ENCODE measurements at places on chromosomes 5 and 9. TPM values are rescaled to one million over a fixed set of nuclear protein-coding genes. Genes with fewer than 3 reads are reported as not detected.

The IFNK gene
- 0.43 TPM for total RNA-seq

The BOD1 gene
- total RNA-seq: 98.7 TPM

The REEP5 gene
- total RNA-seq: 36.6 TPM

The APBB3 gene
- total RNA-seq: 70.6 TPM

The CYSRT1 gene
- total RNA-seq: 0.92 TPM

The CBY3 gene
- total RNA-seq: 1.8 TPM

DNA sequence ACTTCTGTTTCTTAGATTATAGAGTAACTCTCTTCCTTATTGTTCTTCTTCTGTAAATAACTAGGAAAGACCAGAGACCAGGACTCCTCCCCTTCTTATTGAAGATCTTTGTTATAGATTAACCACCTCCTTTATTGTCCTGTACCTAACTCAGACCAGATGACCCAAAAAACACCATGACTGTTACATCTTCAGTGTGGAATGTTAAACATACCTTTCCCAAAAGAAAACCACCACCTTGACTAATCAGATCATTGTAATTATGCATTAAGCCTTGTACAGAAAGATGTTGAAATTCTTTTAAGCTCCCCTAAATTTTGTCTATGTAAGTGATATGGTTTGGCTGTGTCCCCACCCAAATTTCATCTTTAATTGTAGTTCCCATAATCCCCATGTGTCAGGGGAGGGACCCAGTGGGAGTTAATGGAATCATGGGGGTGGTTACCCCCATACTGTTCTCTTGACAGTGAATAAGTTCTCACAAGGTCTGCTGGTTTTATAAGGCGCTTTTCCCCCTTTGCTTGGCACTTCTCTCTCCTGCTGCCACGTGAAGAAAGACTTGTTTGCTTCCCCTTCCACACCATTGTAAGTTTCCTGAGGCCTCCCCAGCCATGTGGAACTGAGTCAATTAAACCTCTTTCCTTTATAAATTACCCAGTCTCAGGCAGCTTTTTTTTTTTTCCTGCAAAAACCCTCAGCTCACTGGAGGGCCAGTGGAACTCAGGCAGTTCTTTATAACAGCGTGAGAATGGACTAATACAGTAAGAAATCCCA, 26.3 kb downstream of the ARSB start:
- no peak for ATAC-seq

DNA sequence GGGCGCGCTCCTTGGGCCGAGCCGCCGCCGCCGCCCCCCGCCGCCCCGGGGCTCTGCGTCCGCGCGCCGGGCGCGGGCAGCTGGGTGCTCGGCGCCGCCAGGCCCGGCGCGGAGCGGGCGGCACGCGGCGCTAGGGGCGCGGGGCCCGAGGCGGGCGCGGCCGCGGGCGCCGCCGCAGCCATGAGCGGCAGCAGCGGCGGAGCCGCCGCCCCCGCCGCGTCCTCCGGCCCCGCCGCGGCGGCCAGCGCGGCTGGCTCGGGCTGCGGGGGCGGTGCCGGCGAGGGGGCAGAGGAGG, 351 bp downstream of the TRIO start:
- ATAC-seq: no peak

DNA sequence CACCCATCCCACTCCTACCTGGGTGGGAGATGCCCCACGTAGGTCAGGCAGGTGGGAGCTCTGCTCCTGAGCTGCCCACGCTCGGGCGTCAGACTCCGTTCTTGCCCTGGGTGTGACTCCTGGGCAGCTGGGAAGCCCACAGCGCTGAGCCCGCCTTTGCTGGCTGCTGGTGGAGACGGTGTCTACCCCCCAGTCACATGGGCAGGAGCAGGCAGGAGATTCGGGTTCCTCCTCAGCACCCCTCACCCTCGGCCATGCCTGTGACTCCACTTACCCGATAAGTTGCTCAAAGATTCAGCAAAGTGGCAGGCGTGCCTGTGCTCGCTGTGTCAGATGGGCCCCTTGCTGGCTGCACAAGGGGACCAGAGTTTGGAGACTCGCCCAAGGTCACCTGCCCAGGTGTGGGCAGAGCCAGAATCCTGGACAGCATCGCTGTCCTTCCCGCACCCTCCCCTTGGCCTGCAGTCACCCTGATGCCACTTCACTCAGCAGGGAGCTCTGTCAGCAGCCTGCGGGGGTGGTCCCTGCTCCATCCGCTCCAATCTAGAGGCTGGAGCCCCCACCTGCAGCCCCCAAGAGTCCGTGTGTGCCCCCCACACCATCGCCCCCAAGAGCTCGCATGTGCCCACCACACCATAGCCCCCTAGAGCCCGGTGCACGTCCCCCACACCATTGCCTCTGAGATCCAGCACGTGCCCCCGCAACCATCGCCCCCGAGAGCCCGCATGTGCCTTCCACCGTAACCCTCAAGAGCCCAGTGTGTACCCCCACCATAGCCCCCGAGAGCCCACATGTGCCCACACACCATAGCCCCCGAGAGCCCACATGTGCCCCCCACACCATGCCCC, 4.2 kb downstream of the LCN1 start:
- ATAC-seq: no peak

DNA sequence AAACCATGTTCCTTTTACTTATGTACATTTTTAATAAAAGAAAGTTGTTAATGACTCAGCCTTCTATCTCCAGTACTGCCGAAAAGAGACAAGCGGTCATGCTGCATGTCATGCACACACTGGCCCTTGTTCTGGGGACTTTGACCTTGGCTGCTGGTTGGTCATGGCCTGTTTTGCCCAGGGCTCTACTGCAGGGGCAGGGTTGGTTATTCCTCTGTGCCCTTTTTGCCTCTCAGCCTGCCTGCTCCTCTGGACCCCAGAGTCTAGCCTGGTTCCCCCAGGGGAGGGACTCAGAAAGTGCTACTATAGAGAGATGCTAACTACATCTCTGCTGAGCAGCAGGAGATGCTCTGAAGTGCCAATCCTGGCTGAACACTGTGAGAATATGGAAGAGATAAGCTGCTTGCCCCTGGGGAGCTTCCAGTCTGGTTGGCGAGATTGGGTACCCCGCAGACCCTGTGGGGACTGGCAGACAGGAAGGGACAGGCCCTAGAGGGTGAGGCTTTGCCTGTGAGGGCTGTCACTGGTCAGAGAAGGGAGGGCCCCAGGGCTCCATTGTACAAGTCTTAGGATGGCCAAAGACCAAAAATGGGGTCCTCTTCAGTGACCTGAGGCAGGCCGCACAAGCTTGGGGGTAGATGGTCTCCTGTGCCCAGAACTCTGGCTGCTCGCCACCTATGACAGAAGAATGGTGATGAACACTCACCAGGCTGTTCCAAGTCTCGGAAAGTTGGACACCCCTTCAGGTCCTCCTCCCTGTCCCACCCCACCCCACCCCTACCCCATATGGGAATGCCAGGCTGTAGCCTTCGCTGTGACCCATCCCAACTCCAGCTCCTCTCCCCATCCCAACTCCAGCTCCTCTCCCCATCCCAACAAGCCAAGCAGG, 14.3 kb downstream of the IRF1 start:
- ATAC-seq: no peak

DNA sequence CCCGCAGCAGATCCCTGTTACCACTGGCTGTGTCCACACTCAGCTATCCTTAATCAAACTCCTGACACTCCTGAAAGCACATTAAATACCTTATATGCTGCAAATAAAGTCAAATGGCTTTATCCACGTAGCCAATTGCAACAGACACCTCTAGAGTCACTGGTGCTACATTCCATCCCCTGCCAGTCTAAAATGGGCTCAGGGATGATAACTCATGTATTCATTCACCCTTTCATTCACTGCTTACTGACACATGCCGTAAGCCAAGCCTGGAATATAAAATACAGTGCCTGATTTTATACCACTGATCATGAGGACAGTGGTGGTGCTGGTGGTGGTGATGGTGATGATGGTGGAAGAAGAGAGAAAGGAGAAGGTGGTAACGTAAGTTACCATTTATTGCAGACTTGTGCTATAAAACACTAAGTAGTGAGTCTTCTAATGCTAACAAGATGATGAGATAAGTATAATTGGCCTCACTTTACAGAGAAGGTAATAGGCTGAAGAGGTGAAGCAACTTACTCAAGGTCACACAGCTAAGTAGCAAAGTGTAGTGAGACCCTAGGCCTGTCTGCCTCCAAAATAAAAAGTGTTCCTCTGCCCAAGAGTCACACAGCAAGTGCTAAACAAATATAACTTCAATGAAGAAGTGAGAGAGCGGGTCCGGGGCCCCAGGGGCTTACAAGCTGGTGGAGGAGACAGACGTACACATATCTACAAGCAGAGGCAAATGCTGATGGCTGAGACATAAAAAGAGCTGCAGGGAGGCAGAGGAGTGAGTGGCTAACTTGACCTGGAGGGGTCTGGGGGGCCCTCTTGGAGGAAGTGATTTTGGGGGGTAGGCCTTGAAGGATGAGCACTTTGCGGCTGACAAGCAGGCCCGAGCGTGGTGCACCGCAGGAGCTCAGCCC, 1.2 kb downstream of the TTLL11 start:
- no peak for ATAC-seq

DNA sequence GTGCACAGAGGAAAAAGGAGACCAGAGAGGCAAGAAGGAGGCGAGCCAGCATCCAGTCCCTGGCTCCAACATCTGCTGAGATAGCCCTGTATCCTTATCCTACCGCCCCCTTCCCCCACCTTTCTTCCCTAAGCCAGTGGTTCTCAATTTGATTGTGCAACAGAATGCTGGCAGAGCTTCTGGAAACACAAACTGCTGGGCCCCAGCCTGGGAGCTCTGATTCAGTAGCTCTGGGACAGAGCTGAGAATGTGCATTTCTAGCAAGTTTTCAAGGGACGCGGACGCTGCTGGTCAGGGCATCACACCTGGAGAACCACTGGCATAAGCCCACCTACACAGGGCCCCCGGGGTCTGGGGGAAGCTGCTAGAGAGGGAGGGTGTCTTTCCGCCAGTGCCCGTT, 21.1 kb downstream of the AK8 start:
- ATAC-seq: no peak

- ATAC-seq: no peak
These were observed 87.7 kb upstream of the LRRTM2 start for GRCh38 chr5:138962614-138963370.

GRCh38 chr5:57642698-57643097, 160.1 kb upstream of the ACTBL2 start:
- ATAC-seq: no peak

GRCh38 chr5:163645421-163646416, 140.3 kb downstream of the MAT2B start:
- ATAC-seq: peak; percentile 39

- peak; percentile 24 for ATAC-seq
These were observed 54.0 kb upstream of the LARP1 start for GRCh38 chr5:154701181-154701580.

DNA sequence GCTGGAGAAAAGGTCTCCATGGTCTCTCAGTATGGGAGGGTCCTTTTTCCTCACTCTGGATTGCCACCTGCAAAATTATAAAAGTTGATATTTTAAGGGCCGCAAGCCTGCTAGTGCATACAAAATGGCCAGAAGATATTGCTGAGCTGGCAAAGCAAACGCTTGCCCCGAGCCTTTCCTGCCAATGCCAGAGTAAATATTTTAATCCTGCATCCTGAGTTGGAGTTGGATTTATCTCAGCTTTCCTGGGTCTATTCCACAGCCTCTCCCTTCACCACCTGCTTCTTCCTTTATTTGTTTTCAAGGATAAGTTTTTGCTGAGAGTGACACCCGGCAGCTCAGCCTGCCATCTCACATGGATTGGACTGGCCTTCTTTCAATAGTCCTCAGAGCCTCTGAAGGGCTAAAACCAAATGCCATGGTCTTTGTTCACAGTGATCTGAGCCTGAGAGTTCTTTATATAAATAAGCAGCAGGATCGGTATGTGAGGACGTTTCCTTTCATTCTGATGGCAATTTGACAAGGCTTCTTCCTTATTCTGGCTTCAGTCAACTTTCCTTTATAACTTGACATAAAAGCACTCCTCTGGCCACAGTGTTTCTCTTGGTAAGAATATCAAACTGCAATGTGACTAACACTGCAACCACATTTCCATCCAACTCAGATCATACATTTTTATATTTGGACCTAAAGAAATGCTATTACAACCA, 170.1 kb downstream of the ADAMTS12 start:
- ATAC-seq: no peak

GRCh38 chr5:14726066-14726838, 61.7 kb downstream of the OTULIN start:
- ATAC-seq: no peak

DNA sequence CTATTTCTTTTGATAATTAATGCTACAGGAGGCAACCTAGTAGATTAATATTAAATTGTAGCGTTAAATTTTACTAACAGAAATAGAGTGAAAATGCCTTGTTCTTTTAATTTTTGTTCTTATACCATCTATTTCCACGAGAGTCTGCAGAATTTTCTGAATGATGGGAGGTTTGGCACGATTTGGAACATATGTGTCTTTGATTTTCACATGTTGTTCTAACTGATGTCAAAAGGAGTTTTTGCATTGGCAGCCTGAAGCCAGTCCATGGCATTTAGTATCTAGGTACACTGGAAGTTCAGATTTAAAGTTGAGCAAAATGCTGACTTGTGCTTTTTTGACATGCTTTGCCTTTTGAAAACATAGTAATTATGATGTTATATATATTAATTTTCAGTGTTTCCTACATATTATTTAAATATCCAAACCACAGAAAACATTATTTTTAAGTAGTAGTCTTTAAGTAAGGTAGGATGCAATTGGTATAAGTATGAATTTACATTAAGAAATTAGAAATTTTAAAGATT, 103.0 kb downstream of the PBX3 start:
- ATAC-seq: no peak

- ATAC-seq: no peak
These were observed 87.2 kb upstream of the IRX1 start for GRCh38 chr5:3508395-3508794.

- no peak for ATAC-seq
These were observed 534.7 kb downstream of the CDH10 start for GRCh38 chr5:24110004-24110615.

GRCh38 chr9:37679649-37680402, 29.1 kb downstream of the FRMPD1 start:
- no peak for ATAC-seq

DNA sequence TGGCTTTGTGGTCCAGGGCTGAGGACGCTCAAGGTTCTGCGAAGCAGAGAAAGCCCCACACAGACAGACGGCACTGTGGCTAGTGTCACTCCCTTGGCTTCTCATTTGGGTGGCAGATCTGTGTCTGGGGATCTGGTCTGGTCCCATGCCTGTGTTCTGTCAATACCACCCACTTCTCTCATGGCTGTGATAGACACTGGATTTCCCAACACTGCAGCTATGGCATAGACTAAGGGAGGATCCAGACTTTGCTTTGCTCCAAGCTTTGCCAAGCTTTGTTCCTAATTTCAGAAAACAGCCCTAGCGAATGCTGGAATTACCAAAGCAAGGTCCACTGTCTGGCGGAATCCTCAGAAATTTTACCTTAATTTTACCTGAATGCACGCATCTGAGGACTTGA, 62.1 kb downstream of the GADD45G start:
- no peak for ATAC-seq

DNA sequence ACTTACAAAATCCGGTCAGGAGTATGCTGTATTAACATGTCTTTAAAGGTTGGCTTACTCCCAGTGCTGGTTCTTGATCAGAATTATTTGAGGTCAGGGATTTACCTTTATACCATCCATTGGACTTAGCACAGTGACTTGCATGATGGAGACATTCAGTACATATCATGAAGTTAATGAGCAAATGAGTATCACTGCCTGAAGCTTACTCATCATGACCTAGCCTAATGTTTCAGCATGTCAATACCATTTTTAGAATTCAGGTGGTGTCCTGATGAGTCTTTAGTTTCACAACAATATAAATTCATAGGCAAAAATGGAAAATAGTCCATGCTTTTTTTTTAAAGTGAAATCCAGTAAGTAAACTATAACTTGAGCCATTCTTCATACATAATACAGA, 226.0 kb upstream of the C9orf72 start:
- no peak for ATAC-seq

- no peak for ATAC-seq
These were observed 64.1 kb downstream of the SEMA6A start for GRCh38 chr5:116510517-116510916.

GRCh38 chr5:38323645-38324295, 65.4 kb downstream of the EGFLAM start:
- ATAC-seq: peak; percentile 94

Measured in motor neuron (in vitro differentiated cells).